ENCODE measurements at places on chromosomes 2 and 18. TPM values are rescaled to one million over a fixed set of nuclear protein-coding genes. Genes with fewer than 3 reads are reported as not detected.

The PSMD1 gene
- polyA plus RNA-seq, result 41.4 TPM

The ZRANB3 gene
- polyA plus RNA-seq, result 1.4 TPM

GRCh38 chr2:121707344-121707919 is 29.2 kb downstream of the NIFK start:
- DNase-seq, result peak; percentile 3
- H3K36me3 ChIP-seq, result no peaks in the 10 kb centered on the region
- no peaks in the 10 kb centered on the region for H3K27me3 ChIP-seq
- no peak overlapping the region for H3K4me3 ChIP-seq

The MOGAT1 gene
- not detected for polyA plus RNA-seq

GRCh38 chr2:6412533-6413091 is 453.1 kb downstream of the CMPK2 start:
- H3K27me3 ChIP-seq, result no peaks in the 10 kb centered on the region
- H3K36me3 ChIP-seq, result no peaks in the 10 kb centered on the region
- no peak overlapping the region for H3K27ac ChIP-seq
- no peaks in the 10 kb centered on the region for H3K4me1 ChIP-seq

- no peak overlapping the region for H3K27ac ChIP-seq
- no peak for DNase-seq
- H3K4me3 ChIP-seq, result no peak overlapping the region
- H3K27me3 ChIP-seq, result no peaks in the 10 kb centered on the region
- peaks cover 4% of the 10 kb centered on the region for H3K36me3 ChIP-seq
Measured at GRCh38 chr2:72743481-72743880, 82.4 kb downstream of the EXOC6B start.

The EVX2 gene
- not detected for polyA plus RNA-seq

The IL36B gene
- polyA plus RNA-seq, result not detected

GRCh38 chr2:232455426-232456255 is at the start of gene ALPI:
Gene ALPI (plus strand): TSS chr2:232456153. CDS start chr2:232456200, 47 bp downstream.
- no peaks in the 10 kb centered on the region for H3K36me3 ChIP-seq
- no peak within 1 kb of the TSS for H3K27ac ChIP-seq
- H3K4me3 ChIP-seq, result no peak within 1 kb of the TSS
- H3K27me3 ChIP-seq, result peaks cover 3% of the 10 kb centered on the region
- peak; percentile 49 for DNase-seq
- no peaks in the 10 kb centered on the region for H3K4me1 ChIP-seq

GRCh38 chr18:23137097-23137635 is 1.9 kb downstream of the CABLES1 start:
- peak overlapping the region; percentile 61 for H3K27ac ChIP-seq
- DNase-seq, result no peak
- H3K4me1 ChIP-seq, result peaks cover 30% of the 10 kb centered on the region
- no peaks in the 10 kb centered on the region for H3K27me3 ChIP-seq
- H3K36me3 ChIP-seq, result no peaks in the 10 kb centered on the region

The AQP12B gene
- polyA plus RNA-seq, result 5.5 TPM

- H3K27ac ChIP-seq, result peak overlapping the region; percentile 99
- peaks cover 42% of the 10 kb centered on the region for H3K4me1 ChIP-seq
- H3K27me3 ChIP-seq, result no peaks in the 10 kb centered on the region
Measured at GRCh38 chr2:28751956-28752630, 463 bp downstream of the PPP1CB start.

GRCh38 chr2:2271469-2271941 is 59.6 kb downstream of the MYT1L start:
- no peak for DNase-seq
- no peak overlapping the region for H3K27ac ChIP-seq
- H3K4me1 ChIP-seq, result no peaks in the 10 kb centered on the region
- no peak overlapping the region for H3K4me3 ChIP-seq
- no peaks in the 10 kb centered on the region for H3K36me3 ChIP-seq
- no peaks in the 10 kb centered on the region for H3K27me3 ChIP-seq

The IL18R1 gene
- polyA plus RNA-seq, result 3.9 TPM

Data from sigmoid colon (tissue), 7 donors.